Activated T-helper 17 cell treated with anti-CD3 and anti-CD28 coated beads, Interleukin-2, amount 50 U/mL, for 72 hours (primary cell): ENCODE measurements at places on chromosomes 16 and 17. TPM values are rescaled to one million over a fixed set of nuclear protein-coding genes. Genes with fewer than 3 reads are reported as not detected.

DNA sequence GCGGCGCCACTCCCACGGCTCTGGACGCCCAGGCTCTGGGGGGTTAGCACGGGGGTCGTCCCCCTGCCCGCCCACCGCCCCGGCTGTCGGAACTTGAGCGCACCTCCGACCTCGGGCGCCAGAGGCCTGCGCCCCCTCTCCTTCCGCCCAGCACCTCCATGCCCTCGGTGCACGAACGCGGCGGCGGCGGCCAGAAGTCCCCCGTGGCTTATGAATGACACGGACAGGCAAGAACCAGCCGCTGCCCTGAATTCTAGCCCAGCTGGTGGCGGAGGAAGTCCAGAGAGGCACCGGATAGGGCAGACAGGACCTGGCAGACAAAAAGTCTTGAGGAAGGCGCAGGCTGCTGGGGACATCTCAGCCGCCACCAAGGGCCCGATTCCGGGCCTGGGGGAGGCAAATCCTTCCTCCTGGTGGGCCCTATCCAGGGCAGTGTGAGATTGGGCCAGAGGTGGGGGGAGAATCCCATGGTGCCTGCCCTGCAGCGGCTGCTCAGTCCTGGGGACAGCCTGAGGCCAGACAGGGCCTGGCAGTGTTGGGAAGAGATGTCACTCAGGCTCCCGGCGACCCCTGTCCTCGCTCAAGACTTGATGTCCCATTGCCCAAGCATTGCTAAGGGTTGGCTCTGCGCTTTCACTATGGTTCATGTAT lies 897 bp upstream of the CYGB start:
- ATAC-seq = no peak

MAPT gene
- 4.9 TPM for total RNA-seq

EVPLL gene
- total RNA-seq = not detected

CNGB1 gene
- total RNA-seq = not detected

GRCh38 chr17:27413315-27413714 lies 42.9 kb upstream of the KSR1 start:
- ATAC-seq = no peak

DNA sequence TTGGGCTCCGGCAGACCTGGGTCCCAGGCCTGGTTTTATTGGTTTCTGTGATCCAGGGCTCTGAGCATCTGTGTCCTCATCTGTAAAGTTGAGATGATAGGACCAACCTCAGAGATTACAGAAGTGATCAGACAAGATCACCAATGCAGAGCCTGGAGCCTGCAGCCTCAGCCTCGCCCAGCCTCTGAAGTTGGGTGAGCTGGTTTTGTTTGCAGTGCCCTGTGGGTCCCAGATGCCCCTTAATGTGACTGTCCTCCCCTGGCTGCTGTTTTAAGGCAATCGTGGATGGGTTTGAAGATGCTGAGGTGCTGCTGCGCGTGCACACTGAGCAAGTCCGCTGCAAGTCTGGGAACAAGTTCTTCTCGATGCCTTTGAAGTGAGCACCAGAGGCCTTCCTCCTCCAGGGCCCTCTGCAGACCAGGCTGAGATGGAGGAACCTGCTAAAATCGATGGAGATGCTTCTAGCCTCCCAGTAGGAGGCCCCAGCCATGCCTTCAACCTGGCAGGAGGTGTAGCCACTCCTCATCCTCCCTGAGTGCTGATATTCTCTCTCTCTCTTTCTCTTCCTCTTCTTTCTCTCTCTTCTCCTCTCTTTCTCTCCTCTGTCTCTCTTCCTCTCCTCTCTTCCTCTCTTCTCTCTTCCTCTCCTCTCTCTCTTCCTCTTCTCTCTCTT lies 5.6 kb upstream of the MMP15 start:
- no peak for ATAC-seq

DNA sequence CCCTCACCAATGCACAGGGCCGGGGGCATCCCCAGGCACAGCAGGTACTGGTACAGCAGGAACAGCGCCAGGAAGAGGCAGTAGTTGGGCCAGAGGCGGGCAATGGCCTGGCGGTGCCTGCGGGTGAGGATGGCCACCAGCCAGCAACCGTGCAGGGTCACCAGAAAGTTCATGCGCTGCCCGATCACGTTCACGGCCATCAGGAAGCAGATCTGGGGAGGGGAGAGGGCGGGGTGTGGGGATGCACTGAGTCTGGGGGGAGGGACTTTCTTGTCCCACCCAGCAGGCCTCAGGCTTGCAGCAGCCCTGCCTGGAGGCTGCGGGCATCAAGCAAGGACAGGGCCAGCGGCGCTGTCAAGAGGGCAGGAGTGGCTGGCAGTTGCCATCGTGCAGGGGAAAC lies 25.4 kb downstream of the CTU2 start:
- ATAC-seq = peak; percentile 24

DNA sequence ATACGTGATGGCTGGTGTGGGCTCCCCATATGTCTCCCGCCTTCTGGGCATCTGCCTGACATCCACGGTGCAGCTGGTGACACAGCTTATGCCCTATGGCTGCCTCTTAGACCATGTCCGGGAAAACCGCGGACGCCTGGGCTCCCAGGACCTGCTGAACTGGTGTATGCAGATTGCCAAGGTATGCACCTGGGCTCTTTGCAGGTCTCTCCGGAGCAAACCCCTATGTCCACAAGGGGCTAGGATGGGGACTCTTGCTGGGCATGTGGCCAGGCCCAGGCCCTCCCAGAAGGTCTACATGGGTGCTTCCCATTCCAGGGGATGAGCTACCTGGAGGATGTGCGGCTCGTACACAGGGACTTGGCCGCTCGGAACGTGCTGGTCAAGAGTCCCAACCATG lies 5.6 kb downstream of the MIEN1 start:
- no peak for ATAC-seq

GRCh38 chr17:60311936-60312335 lies 80.0 kb downstream of the USP32 start:
- no peak for ATAC-seq

DNA sequence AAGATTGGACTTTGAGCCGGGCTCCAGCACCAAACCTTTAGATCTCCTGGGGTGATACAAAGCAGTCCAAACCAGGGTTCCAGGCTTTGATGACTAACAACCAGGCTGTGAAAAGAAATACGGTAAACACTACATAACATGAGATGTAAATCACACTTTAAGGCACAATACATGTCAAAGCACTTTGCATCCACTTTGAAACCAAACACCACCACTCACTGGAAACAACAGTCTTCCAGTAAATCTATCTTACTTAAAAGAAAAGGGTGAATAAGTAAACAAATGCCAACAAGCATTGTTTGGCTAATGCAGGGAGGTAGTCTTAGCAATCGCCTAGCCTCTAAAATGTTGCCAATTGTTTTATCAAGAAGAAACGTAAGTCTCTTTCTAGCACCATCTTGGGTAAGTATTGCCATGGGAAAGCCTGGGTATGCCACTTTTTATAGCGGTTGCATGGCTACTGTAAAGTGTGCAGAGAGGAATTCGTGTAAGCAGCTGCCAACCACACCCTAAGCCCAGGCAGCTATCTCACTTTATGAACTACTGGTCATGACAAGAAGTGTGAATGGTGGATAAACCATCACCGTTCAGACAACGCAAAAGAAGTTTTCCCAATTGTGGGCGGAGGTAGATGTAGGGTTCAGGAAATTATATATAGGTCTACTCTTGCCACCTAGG lies 267.4 kb upstream of the PSMD7 start:
- no peak for ATAC-seq

DNA sequence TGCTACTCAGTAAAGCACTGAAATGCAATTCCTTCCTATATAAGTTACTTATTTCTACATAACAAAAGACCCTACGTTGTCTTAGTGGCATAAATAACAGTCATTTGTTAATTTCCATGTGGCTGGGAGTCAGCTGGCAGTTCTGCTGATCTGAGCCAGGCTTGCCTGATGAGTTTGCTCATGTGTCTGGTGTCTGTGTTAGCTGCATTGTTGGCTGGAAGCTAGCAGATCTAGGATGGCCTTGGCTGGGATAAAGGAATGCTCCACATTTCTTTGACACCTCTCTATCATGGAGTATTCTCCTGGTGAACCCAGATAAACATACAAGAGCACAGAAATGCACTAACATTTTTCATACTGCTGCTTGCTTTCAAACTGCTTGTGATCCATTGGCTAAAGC lies 264.4 kb upstream of the MON1B start:
- no peak for ATAC-seq

DNA sequence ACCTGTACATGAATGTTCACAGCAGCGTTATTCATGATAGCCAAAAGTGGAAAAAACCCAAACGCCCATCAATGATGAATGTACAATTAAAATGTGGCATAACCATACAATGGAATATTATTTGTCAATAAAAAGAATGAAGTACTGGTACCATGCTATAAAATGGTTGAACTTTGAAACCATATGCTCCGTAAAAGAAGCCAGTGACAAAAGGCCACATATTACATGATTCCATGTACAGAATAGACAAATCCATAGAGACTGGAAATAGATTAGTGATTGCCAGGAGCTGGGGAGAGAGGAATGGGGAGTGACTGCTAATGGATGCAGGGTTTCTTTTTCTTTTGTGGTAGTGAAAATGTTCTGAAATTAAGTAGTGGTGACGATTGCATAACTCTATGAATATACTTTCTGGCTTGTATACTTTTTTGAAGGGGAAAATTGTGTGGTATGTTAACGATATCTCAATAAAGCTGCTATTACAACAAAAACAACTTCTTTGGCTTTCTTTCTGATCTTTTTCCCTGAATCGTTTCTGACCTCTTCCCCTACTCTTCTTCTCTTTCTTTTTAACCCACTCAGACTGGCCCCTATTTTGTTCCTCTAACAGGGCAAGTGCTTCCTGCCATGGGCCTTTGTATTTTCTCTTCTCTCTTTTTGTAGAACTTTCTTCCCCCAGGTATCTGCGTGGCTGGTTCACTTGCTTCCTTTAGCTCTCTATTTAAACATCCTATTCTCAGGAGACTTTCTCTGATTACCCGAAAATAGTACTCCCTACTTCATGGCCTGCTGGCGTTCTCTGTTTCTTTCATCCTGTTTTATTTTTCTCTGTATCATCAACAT lies 67.9 kb downstream of the FTO start:
- ATAC-seq = no peak

GRCh38 chr16:75296606-75297005 lies 45.2 kb upstream of the BCAR1 start:
- no peak for ATAC-seq

- ATAC-seq = no peak
These were observed 53.9 kb downstream of the AIPL1 start for GRCh38 chr17:6380915-6381438.

ARL17A gene
- 18.1 TPM for total RNA-seq

DNA sequence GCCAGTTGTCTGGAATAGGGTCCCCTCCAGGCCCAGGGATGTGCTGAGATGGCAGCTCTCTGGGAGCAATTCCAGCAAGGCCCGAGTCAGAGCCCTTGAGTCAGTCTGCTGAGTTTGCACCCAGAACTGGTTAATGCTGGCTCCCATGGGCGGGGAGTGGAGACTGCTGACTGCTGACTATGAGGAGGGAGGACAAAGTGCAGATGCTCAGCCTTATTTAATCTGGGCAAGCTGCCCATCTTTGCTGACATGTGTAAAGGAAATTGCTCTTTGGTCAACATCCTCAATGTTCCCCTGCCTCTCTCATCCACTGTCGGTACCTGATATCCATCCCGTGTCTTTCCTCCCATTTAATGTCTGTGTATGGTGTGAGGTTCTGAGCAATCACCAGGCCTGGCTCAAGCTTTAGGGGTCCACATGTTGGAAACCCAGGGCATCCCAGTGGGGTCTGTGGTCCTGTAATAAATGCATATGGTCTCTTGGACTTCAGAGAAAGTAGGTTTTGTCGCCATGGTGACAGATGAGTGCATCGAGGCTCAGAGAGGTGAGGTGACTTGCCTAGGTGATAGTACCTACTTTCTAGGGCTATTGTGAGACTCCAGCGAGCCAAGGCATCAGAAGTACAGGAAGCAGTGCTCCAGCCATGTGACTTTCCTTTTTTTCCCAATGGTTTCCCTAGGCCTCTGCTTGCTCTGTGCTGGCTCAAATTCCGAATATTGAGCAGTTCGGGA lies 20.0 kb upstream of the RNF135 start:
- no peak for ATAC-seq

DNA sequence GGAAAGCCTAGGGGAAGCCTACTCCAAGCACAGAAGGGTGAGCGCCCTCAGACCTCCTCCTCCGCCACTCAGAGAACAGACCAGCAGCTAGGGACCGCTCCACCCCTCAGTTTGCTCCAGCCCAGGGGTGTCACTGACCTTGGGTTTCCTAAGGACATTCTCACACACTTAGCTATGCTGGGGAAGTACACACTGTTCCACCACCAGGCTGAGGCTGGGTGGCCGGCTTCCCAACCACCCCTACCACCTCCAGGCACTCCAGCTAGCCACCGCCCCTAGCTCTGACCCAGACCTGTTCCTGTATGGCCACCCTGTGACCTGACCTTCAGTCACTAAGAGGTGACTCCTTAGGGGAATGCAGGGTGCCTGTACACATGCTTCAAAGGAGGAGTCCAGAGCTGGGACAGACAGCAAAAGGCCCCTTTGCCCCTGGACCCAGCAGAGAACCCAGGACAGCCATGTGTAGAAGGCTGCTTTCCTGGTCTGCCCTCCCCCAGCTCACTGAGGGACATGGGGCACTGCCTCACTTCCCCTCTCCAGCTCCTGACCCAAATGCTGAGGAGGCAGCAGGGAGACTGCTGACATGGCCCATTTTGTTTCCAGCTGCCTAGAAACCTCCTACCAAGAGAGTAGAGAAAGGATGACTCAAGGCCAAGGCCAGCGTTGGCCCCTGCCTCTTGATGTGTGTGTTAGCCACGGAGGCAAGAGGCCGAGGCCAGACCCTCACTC lies 6.7 kb downstream of the HSPB9 start:
- ATAC-seq = no peak

DNA sequence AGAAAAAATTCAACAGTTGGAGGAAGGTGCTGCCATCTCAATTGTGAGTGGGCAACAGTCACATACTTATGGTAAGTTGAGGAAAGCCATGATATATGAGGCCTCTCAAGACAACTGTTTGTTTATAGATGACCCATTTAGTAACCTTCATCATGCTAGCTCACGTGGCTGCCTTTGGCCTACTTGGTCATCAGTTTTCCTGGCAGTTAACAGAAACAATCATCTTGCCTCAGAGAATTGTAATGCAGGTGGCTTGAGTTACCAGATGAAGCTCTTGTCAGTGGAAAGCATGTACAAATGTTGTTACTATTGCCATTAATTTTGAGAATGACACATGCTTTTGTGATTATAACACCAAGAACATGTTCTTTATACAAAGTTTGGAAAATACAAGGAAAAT lies 14.7 kb downstream of the TPPP3 start:
- no peak for ATAC-seq

- ATAC-seq = no peak
These were observed 25.3 kb downstream of the CTRB2 start for GRCh38 chr16:75181630-75182029.

- ATAC-seq = no peak
These were observed 4.2 kb upstream of the FBXL16 start for GRCh38 chr16:709566-710499.

- no peak for ATAC-seq
These were observed 34.7 kb upstream of the HNF1B start for GRCh38 chr17:37779554-37779953.

- no peak for ATAC-seq
These were observed 1.4 kb upstream of the NAE1 start for GRCh38 chr16:66832190-66832589.

KRTAP2-1 gene
- not detected for total RNA-seq

CD300C gene
- 0.28 TPM for total RNA-seq

- no peak for ATAC-seq
These were observed 457.8 kb downstream of the HS3ST4 start for GRCh38 chr16:26149364-26150190.

GRCh38 chr17:7589891-7590691 lies at the start of gene SOX15:
Gene SOX15, minus strand, starts transcription at chr17:7590094. Its CDS starts 418 bp downstream, at chr17:7589676.
- ATAC-seq = no peak
